ENCODE measurements at places on chromosomes 7 and 10. TPM values are rescaled to one million over a fixed set of nuclear protein-coding genes. Genes with fewer than 3 reads are reported as not detected.

RAMP3 gene
- not detected for total RNA-seq

GLCCI1 gene
- 30.7 TPM for total RNA-seq

CALML5 gene
- not detected for total RNA-seq

CYP26C1 gene
- 0.10 TPM for total RNA-seq

GPR146 gene
- 3.1 TPM for total RNA-seq

NDUFB8 gene
- total RNA-seq = 284 TPM

INMT gene
- total RNA-seq = 1.7 TPM

SFTPA2 gene
- total RNA-seq = 0.39 TPM

DNA sequence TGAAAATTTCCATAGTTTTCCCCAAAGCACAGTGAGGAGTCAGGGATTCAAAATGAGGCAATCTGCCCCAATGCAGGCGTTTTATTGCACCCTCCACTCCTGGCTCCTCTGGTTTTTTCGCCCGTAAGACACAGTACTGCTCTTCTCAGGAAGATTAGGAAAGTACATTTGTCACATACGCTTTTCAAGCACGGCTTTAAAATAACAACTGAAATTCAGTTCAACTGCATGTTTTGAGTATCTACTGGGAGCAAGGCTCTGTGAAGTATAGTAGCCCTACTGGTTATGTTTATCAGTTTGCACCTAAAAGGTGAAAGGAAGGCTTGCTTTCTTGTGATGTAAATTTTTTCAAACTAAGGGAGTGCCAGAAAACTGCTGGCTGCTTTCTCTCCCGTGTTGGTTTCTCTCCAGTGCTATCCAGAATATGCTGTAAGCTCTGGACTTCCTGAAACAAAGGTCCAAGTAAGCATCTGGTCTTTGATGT lies 1.9 kb upstream of the SGMS1 start:
- H3K27me3 ChIP-seq = peaks cover 19% of the 10 kb centered on the region
- peaks cover 6% of the 10 kb centered on the region for H3K4me1 ChIP-seq
- peak overlapping the region; percentile 98 for H3K27ac ChIP-seq
- DNase-seq = no peak

DNA sequence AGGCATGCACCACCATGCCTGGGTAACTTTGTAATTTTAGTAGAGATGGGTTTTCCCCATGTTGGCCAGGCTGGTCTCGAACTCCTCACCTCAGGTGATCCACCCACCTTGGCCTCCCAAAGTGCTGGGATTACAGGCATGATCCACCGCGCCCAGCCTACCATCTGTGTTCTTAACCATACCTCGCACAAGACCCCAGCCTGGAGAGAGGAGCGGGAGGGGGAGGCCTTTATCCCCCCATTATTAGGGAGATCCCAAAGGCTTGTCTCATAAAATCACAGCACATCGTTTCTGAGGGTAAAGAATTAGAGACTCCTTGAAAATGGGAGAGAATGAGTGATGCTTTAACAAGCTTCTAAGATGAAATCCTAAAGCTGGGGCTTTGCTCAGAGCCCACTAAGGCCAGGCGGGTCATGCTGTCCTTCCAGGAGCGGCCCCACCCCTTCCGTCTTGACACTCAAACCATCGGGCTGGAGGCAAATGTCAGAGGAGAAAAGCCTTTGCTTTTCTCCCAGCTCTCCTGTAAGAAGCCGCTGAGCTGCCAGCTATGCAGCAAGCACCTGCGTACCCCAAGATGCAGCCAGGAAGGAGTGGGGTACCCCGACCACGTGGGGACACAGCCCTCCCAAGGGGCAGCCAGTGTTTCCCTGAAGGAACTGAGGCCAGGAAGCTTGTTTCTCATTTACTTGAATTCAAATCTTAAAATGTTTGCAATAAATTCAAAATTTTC lies 339.7 kb downstream of the PTPRN2 start:
- no peak overlapping the region for H3K4me3 ChIP-seq
- no peaks in the 10 kb centered on the region for H3K4me1 ChIP-seq
- DNase-seq = no peak
- peaks cover 14% of the 10 kb centered on the region for H3K36me3 ChIP-seq
- H3K27me3 ChIP-seq = peaks cover 4% of the 10 kb centered on the region

GRCh38 chr7:132461032-132461592 lies 115.2 kb downstream of the PLXNA4 start:
- H3K4me3 ChIP-seq = no peak overlapping the region
- peaks cover 5% of the 10 kb centered on the region for H3K27me3 ChIP-seq
- no peak for DNase-seq
- no peak overlapping the region for H3K27ac ChIP-seq
- H3K4me1 ChIP-seq = peaks cover 14% of the 10 kb centered on the region

DNA sequence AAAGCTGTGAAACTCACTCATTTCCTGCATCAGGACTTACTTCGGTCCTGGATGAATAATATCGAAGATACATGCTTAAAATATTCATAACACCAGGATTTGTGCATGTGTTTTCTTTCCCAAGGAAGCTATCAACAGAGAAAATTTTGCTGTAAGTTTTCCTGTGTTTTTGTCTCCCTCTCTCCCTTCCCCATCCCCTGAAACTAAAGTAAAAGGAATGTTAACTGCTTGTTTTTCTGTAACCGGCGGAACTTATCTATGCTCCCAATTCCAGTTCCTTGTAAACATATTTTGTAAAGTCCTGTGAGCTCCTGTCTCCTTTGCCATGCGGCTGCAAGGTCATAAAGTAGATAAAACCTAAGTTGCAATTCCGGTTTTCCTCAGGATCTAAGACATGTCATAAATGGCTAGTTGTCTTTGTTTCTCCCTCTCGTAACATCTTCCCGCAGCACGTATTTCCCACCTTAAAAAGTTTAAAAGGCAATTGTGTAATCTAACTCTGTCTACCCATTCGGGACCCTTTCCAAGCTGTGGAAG lies 79.0 kb upstream of the POM121L12 start:
- H3K4me3 ChIP-seq = no peak overlapping the region
- no peak overlapping the region for H3K27ac ChIP-seq
- H3K36me3 ChIP-seq = no peaks in the 10 kb centered on the region

- H3K27me3 ChIP-seq = peaks cover 2% of the 10 kb centered on the region
- no peak for DNase-seq
- H3K36me3 ChIP-seq = no peaks in the 10 kb centered on the region
- no peak overlapping the region for H3K4me3 ChIP-seq
- no peaks in the 10 kb centered on the region for H3K4me1 ChIP-seq
- no peak overlapping the region for H3K27ac ChIP-seq
Observed at GRCh38 chr7:2326951-2327350, 12.7 kb upstream of the SNX8 start.
